K562 (cell line): ENCODE measurements at places on chromosomes 5 and 9. TPM values are rescaled to one million over a fixed set of nuclear protein-coding genes. Genes with fewer than 3 reads are reported as not detected.

Gene SLC34A3
- not detected in 2 replicates for total RNA-seq

Gene CDKN2A
- not detected in 2 replicates for total RNA-seq

Gene ENG
- total RNA-seq = 0.40 and 0.51 TPM in 2 replicates

Gene TAF11L5
- 0.53 TPM in 1 of 2 replicates, not detected in the other for total RNA-seq

Gene TUSC1
- not detected in 2 replicates for total RNA-seq

Gene HARS1
- total RNA-seq = 69.1 and 75.2 TPM in 2 replicates

Gene GARIN3
- not detected in 2 replicates for total RNA-seq

Gene THBS4
- not detected in 2 replicates for total RNA-seq

Gene INSL6
- not detected in 2 replicates for total RNA-seq

Gene SLC36A2
- total RNA-seq = not detected in 2 replicates

Gene MARCOL
- total RNA-seq = not detected in 2 replicates

Gene OR1J2
- total RNA-seq = not detected in 2 replicates

Gene S100Z
- total RNA-seq = 0.36 TPM in 1 of 2 replicates, not detected in the other

Gene UGT3A1
- not detected in 2 replicates for total RNA-seq

Gene FRMPD1
- total RNA-seq = not detected in 2 replicates

Gene PCA3
- total RNA-seq = not detected in 2 replicates

Gene PHF24
- total RNA-seq = not detected in 2 replicates

Gene PCDHGA3
- 0.24 and 0.38 TPM in 2 replicates for total RNA-seq

Gene TNFSF15
- total RNA-seq = not detected in 2 replicates

Gene PCDH12
- 0.04 TPM in 1 of 2 replicates, not detected in the other for total RNA-seq

Gene PCDHB15
- total RNA-seq = 0.07 TPM in 1 of 2 replicates, not detected in the other

Gene BSPRY
- 0.16 and 0.45 TPM in 2 replicates for total RNA-seq

Gene SLCO4C1
- 0.11 and 0.16 TPM in 2 replicates for total RNA-seq

Gene IL13
- total RNA-seq = not detected in 2 replicates

Gene SVEP1
- total RNA-seq = 0.73 and 0.81 TPM in 2 replicates

Gene RORB
- total RNA-seq = not detected in 2 replicates

Gene IFNE
- total RNA-seq = not detected in 2 replicates

Gene PCDHGA4
- total RNA-seq = 0.27 and 0.40 TPM in 2 replicates

Gene IRX4
- not detected in 2 replicates for total RNA-seq

Gene MATR3
- total RNA-seq = 179 and 209 TPM in 2 replicates

Gene PCDHB9
- not detected in 2 replicates for total RNA-seq

Gene FST
- total RNA-seq = 0.25 and 0.27 TPM in 2 replicates

Gene ARPC5L
- total RNA-seq = 58.1 and 65.2 TPM in 2 replicates

Gene INSL4
- total RNA-seq = not detected in 2 replicates

Gene IFNA17
- not detected in 2 replicates for total RNA-seq

Gene SAXO1
- total RNA-seq = not detected in 2 replicates
